ENCODE measurements at places on chromosomes 4 and X.

DNA sequence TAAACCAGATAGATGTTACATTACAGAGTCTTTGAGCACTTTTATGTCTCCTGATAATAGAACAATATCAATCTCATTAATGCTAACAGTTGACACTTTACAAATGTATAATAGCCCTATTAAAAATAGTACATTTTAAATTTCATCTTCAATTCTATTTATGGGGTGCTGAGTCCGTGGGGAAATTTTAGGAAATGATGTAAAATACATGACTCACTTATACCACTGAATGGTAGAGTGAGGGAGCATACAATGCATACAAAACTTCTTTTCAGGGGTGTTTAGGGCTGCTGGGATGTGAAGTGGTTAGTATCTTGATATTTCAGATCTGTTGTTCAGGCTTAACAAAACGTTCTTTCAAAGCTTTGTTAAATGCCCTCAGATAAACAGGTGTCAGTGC is 696.2 kb downstream of the TRAM1L1 start:
- DNase-seq = no peak

- DNase-seq = no peak
Measured at GRCh38 chr4:157265281-157265680, 44.8 kb downstream of the GRIA2 start.

- no peak for DNase-seq
Measured at GRCh38 chr4:26144526-26145155, 176.2 kb upstream of the RBPJ start.

DNA sequence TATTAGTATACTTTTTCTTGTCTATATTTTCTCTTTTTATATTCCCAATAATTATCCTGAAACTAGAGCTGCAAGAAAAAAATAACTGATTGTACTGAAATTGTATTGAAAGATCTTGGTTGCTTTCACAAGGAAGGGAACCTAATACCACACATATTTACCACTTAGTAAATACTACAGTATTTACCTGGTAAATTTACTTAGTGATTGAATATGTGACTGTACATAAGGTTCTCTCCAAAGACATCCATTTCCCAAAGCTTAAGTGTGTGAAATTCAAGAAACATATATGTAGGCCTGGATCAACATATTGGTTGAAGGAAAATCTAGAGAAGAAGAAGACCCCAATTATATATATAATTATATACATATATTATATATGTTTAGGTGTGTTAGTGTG is 1272.7 kb downstream of the C4orf33 start:
- DNase-seq = no peak

GRCh38 chr4:166594326-166594946 is 639.9 kb downstream of the SPOCK3 start:
- DNase-seq = no peak

- DNase-seq = no peak
Measured at GRCh38 chr4:86921608-86922252, 13.1 kb upstream of the AFF1 start.

- DNase-seq = no peak
Measured at GRCh38 chr4:120838784-120839183, 83.7 kb downstream of the PRDM5 start.

- DNase-seq = no peak
Measured at GRCh38 chrX:67545036-67545821, 1.4 kb downstream of the AR start.

GRCh38 chrX:153662266-153662665 is 11.3 kb downstream of the PNCK start:
- DNase-seq = peak; percentile 37

DNA sequence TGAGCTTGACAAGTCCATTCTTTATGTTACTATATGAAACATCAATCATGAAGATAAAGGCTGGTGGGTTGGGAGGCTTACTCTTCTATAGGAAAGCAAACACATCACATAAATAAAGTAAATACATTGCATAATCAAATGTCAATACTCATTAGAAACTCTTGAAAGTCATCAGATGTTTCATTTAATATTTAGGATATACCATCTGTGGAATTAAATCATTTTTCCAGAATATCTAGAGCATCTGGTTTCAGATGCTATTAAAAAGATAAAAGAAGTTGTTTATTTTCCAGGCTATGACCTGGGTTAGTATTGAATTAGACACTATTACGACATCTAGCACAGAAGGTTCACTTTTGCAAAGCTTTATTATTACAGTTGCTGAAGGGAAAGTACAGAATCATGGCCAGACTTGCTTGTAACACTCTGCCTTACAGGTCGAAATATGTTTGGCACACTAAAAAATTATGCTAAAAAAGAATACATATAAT is 72.6 kb downstream of the METTL14 start:
- DNase-seq = no peak

DNA sequence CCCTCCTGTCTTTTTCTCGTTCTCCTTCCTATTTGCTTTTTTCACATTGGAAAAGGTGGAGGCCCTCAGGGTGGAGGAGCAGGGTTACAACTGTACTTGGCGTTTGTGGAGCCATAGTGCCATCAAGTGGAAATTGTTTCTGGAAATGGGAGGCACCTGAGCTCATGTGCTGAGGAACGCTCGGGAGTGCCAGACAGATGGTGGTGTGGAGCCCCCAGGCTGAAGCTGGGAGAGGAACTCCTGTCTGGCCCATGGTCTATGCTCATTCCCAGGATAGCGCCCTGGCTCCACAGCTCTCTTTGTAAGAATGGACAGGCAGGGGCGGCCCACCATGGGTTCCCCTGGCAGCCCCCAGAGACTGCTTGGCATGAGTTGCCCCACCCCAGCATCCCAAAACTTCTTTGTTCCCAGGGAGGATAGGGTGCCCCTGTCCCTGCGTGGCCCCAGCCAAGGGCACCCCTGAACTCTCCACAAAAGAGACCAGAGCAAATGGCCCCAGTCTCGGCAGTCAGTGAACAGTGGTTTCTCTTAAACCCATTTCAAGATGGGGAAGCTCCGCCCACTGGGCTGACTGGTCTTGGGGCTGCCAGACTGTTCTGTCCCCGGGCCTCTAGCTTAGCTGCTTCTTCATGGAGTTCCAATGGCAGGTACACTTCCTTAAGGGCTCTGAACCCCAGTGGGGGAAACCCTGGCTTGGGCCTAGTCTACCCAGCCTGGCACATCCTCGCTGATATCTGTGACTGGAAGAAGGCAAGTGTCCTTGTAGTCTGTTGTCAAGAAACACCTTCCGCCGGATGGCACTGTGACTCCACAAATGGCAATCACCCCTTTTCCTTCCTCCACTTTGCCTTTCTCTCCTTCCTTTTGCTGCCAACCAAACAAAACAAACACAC is 70.1 kb downstream of the NBDY start:
- no peak for DNase-seq

DNA sequence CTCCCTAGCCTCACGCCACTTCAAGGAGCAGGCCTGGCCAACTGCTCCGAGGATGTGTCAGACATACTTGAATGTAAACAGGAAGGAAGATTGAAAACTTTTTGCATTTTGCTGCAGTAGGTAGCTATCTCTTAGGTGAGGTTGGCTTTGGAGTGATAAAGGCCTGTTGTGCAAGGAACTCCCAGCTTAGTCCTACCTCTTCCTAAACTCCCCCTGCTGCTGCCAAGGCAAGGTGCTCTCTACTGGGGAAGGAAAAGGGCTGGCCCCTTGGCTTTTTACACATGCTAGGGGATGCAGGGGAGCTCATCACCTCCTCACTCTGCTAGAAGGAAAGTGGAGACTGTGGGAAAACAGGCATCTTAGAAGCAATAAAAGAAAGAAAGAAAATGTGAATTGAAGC is 10.7 kb upstream of the BRS3 start:
- no peak for DNase-seq

GRCh38 chrX:55524487-55524886 is 34.8 kb upstream of the USP51 start:
- DNase-seq = no peak

DNA sequence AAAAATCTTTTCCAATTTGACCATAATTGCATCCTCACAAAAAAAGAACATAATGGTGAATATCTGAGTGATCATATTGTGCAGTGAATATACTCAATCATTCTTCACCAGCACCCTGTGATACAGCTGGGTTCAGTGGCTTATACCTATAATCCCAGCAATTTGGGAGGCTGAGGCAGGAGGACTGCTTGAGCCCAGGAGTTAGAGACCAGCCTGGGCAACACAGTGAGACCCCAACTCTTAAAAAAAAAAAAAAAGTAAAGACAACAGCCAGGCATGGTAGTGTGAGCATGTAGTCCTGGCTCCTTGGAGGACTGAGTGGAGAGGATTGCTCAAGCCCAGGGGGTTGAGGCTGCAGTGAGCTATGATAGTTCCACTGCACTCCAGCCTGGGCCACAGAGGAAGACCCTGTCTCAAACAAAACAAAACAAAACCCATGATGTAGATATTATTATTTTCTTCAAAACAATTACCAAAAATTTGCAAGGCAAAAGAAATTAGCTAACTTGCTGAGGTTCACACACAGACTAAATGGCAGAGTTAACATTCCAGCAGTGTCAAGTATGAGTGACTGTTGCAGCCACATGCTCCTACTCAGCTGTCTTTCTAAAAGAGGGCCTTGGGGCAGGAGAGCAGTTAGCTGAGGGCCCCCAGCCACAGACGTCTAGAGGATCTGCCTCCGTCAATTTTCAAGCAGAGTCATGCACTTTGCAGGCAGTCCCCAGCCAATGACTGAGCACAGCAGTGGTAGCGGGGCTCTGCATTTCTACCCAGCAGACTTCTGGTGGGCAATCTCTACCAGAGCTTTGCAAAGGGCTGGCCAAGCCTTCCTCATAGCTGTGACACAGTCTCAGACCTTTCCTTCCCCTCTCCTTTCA is 33.4 kb downstream of the ADGRA3 start:
- DNase-seq = no peak
